ENCODE measurements at places on chromosomes 12 and 14. TPM values are rescaled to one million over a fixed set of nuclear protein-coding genes. Genes with fewer than 3 reads are reported as not detected.

RFX4 gene
- total RNA-seq: not detected

GALNT9 gene
- total RNA-seq: not detected

RNF10 gene
- 160 TPM for total RNA-seq

- no peak overlapping the region for H3K27ac ChIP-seq
- no peak for DNase-seq
- peaks cover 25% of the 10 kb centered on the region for H3K36me3 ChIP-seq
- H3K4me1 ChIP-seq: peaks cover 5% of the 10 kb centered on the region
- H3K27me3 ChIP-seq: no peaks in the 10 kb centered on the region
These were observed 29.2 kb upstream of the BMAL2 start for GRCh38 chr12:27303139-27304111.

- H3K4me1 ChIP-seq: peaks cover 3% of the 10 kb centered on the region
- no peaks in the 10 kb centered on the region for H3K27me3 ChIP-seq
- no peak overlapping the region for H3K4me3 ChIP-seq
- H3K36me3 ChIP-seq: peaks cover 21% of the 10 kb centered on the region
- no peak for DNase-seq
- no peak overlapping the region for H3K27ac ChIP-seq
These were observed 119.1 kb downstream of the ITPR2 start for GRCh38 chr12:26713885-26714383.

GRCh38 chr12:69553628-69554248 lies 31.5 kb upstream of the CCT2 start:
- H3K36me3 ChIP-seq: peaks cover 2% of the 10 kb centered on the region
- no peaks in the 10 kb centered on the region for H3K4me1 ChIP-seq
- no peak overlapping the region for H3K27ac ChIP-seq

DNA sequence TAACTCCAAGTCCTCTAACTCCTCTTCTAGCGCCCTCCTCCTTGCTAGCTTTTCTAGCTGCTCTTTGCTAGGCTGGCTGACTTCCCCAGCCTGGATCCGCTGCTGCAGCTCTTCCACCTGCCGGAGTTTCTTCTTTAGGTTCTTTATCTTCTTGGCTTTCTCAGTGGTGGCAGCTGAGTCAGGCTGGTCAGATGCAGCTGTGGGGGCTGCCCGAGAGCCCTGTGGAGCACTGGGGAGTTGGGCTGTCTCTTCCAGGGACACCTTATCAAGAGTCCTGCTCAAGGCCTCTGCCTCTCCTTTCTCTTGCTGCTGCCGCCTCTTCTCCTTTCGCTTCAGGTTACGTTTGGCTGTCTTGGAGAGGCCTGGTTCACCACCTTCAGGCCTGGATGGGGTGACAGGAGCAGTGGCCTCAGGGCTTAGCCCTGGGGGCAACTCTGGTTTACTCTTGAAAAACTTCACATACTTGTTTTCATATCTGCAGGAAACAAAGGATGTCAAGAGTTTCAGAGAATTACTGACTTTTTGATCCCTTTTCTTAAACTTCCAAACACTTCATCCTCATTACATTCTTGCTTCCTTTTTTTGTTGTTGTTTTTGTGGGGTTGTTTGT lies 25.7 kb downstream of the PYM1 start:
- H3K4me3 ChIP-seq: no peak overlapping the region
- peaks cover 9% of the 10 kb centered on the region for H3K4me1 ChIP-seq
- H3K27me3 ChIP-seq: no peaks in the 10 kb centered on the region
- DNase-seq: no peak
- peak overlapping the region; percentile 63 for H3K27ac ChIP-seq
- peaks cover 19% of the 10 kb centered on the region for H3K36me3 ChIP-seq

Data from activated CD4-positive, alpha-beta T cell treated with anti-CD3 and anti-CD28 coated beads, Interleukin-2, amount 10 ng/mL, durations not matched to agents 24 days and 14 days (primary cell).